BJ (cell line): ENCODE measurements at places on chromosomes 1 and 21.

DNA sequence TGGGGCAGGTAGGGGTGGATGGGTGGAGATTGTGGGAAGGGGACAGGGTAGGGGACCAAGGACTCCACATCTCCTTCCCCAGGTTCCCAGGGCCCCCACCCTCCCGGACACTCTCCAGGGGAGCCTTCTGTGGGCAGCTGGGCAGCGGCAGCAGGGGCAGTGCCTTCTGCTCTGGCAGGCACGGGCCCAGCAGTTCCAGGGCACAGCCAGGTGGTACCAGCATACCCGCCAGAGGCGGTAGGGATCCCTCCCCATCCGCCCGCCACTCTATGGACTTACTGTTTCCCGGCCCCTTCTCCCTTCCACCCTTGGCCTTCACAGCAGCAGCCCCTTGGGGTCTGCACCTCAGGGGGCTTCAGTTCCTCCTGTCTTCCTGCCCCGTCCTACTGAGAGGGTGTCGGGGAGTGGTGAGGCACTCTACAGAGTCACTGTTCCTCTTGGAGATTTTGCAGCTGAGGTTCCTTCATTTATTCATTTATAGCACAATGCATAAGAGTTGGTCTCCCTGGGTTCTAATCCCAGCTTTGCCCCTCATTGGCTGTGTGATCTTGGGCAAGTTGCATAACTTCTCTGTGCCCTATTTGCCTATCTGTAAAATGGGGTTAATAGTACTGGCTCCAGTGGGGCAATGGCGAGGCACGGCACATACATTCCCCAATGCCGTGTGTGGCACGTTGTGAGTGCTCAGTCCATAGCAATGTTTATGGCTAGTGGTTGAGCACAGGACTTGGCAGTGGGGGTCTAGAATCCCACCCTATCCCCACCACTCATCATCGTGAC, 17.0 kb downstream of the C1orf167 start:
- no peak for DNase-seq

DNA sequence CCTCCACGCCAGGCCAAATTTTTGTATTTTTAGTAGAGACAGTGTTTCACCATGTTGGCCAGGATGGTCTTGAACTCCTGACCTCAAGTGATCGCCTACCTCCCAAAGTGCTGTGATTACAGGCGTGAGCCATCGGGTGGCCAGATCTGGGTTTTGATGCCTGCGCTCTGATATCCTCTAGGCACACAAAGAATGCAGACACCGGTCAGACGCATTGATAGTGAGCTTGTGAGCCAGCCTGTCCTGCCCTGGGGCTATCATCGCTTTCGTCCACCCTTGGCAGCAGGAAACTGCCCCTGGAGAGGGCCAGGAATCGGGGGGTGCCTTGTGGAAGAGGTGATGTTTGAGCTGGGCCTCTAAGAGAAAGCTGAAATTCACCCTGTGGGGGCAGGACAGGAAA, 4.0 kb downstream of the FBLIM1 start:
- DNase-seq, result no peak

DNA sequence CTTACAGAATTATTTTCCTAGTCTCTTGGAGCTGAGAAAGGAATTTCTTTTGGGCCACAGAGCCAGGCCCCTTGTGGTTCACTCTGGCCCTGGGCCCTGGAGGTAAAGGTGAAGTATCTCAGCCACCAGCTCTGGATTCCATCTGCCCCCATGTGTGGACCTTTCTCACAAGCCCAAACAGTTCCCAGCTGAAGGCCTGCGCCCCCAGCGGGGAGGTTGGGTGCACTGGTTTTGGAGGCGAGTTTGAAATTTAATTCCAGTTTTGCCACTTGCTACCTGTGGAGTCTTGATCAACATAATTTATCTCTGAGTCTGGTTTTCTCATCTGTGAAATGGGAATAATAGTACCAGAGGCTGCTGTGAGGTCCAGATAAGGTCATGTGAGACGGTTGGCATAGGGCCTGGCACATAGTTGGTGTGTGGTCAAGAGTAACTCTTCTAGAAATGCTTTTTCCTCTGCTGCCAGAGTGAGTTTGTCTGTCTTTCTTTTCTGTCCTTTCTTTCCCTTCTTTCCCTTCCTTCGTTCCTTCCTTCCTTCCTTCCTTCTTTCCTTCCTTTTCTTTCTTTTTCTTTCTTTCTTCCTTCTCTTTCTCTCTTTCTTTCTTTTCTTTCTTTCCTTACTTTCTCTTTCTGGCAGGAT, 6.1 kb downstream of the AGTRAP start:
- no peak for DNase-seq

DNA sequence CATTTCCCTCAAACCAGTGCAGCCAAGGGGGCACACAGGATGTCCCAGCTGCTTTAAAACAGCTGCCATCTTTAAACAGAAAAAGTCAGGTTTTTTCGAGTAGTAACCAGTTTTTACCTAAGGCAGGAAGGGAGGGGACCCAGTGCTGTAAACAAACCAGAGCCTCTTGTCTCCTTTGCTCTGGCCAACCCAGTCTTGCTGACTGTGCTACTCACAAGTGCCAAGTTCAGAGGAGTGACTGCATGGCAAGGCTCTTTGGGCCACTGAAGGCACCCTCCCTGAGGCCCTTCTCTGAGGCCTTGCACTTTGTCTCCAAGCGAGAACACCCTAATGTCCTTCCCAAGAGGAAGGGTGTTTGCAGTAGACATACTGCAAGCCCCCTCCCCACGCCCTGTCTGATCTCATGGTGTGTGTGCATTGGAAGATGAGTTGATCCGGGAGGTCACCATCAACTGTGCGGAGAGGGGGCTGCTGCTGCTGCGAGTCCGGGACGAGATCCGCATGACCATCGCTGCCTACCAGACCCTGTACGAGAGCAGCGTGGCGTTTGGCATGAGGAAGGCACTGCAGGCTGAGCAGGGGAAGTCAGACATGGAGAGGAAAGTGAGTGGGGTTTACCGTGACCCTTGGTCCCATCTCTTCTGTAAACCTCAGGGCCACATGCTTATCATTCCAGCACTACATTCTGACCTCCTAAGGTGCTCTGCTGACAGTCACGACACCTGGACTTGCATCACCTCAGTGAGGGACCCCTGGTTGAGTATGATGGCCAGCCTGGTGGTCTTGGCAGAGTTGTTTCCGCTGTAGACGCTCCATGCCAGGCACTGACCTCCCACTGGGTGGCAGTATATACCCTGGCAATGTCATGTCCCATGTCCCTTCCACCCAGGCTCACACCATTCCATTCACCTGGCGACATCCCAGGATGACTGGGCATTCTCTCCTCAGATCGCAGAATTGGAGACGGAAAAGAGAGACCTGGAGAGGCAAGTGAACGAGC, 4.7 kb downstream of the DNALI1 start:
- no peak for DNase-seq

DNA sequence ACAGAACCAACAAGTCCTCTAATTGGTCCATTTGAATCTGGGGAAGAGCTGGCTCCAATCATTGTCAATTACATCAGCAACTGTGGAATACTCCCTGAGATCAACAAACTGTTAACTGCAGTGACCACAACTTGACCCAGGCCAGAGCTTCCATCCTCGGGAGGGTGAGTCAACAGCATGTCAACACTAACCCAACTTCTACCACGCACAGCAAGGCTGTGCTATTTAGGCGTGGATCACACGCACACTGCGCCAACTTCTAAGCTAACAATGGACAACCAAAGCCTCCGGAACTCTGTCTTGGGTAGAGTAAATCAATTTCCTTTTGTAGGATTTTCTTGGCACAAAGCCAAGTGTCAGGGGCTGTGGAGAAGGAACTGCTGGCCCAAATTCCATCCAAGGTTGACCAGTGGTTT, 30.4 kb downstream of the APP start:
- DNase-seq, result peak; percentile 85

DNA sequence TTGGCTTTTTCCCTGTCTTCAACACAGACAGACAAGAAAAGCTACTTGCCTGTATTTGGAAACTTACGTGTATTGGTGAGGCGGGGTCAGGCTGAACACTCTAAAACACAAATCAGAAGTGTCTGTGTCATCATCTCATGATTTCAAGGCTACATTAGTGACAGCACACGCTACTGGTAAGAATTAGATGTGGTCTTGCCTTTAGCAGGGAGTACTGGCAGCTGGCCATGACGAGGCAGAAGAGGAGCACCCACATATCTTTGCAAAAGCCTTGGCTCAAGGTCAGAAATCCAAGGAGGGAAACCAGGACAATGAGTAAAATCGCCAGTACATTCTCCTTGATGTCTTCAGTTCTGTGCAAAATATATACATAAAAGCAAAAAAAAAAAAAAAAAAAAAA, 77.7 kb downstream of the PCNX2 start:
- DNase-seq, result no peak

DNA sequence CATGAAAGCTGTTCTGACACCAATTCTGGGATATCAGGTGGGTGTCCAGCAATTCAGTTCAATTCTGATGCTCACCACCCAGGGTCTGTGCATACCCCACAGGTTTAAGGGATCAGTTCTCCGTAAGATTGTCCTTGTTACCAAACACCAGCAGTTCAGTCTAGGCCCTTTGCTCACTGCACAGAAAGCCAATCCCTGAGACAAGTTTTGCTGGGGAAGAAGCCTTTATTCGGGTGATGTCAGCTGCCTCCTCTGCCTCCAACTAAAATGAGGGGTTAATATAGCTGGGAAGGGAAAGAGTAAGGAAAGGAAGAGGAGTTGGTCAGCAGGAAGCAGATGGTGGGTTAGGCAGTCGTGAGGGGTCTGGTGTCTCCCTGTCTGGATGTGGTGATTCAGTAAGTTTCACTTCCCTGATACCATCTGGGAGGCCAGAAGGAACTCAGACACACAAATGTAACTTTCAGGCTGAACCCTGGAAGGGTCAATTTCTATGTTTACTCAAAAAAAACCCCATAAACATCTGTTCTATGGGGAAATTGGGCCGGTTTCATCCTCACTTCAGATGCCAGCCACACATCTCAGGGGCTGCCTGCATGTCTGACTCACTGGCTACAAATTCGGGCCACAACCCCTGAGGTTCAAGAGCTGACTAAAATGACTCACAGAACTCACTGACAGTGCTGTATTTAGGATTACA, 83.3 kb upstream of the PGBD5 start:
- DNase-seq, result peak; percentile 56

DNA sequence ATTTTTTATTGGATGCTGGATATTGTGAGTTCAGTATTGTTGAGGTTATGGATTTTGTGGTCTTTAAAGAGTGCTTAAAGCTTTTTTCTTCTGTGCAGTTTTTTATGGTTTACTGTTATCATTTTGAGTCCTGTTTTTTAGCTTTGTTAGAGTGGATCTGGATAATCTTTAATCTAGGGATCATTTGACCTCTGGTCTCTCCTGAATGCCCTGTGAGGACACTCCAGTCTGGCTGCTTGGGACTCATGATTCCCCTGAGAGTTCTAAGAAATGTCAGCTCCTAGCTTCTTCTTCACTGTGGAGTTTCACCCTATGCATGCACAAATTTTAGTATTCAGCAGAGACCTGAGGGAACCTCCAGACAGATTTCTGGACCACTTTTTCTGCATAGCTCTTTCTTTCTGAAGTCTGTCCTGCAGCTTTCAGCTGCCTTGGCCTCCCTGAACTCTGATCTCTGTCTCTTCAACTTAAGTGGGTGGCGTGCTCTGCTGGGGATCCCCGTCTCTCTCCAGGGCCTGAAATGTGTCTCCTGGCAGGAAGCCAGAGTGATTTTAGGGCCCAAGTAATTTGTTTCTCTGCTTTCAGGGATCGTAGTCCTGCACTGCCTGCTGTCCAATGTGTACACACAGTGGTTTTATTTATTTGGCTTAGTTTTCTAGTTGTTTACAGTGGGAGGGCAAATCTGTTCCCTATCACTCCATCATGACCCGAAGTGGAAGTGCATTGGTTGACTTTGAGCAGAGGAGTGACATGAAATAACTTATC, 14.7 kb downstream of the PEX14 start:
- no peak for DNase-seq

- no peak for DNase-seq
These were observed 11.3 kb downstream of the CDK18 start for GRCh38 chr1:205515781-205516253.

DNA sequence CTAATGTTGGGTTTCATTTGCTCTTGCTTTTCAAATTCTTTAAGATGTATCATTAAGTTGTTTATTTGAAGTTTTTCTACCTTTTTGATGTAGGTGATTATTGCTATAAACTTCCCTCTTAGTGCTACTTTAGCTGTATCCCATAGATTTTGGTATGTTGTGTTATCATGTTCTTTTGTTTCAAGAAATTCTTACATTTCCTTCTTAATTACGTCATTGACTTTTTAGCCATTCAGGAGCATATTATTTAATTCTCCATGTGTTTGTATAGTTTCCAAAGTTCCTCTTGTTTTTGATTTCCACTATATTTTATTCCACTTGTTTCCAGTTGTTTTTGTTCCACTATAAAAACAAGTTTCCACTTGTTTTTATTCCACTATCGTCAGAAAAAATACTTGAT, 15.0 kb downstream of the GPR88 start:
- DNase-seq, result no peak

DNA sequence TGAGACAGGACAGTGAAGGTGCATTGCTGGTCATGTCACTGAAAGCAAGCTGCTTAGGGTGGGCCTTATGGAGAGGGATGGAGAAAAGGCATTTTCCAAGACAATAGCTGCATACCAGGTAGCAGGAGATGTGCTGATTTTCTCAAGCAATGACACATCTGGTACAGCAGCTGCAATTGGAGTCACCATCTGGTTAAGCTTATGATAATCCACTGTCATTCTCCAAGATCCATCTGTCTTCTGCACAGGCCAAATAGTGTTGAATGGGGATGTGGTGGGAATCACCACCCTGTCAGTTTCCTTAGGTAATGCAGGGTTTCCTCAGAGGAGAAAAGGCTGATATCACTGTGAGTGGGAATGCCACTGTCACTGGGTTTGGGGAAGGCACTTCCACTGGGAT, 54.6 kb downstream of the ADSS2 start:
- DNase-seq, result no peak

GRCh38 chr21:38475519-38475918, 22.8 kb downstream of the ERG start:
- DNase-seq, result no peak

GRCh38 chr1:184199438-184200085, 148.0 kb downstream of the TSEN15 start:
- peak; percentile 21 for DNase-seq

DNA sequence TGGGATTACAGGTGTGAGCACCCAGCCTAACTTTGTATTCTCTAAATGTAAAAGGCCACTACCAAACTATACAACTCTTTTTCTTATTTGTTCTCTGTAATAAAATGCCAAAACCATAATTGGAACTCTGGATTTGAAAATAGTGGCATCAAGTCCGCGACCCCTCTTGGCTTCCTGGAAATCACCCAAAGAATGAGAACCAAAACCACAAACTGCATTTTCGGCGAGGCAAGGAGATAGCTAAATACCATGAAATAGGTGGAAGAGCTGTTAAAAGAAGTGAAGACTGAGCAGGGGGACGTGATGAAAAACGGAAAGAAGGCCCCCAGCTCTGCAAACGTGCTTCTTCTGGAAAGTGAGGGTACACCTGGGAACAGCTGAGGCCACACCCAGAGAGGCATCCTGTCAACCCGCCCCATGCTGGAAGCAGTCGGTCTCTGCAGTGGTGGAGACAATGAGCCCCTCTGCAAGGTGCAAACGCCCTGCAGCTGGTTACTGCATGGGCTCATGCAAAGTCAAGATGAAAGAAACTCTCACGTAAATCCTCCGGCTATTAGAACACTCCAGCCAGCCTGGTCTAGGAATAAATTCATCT, 22.5 kb downstream of the VPS26C start:
- DNase-seq, result no peak

- no peak for DNase-seq
These were observed 49.4 kb downstream of the NFIA start for GRCh38 chr1:61131716-61132115.

- no peak for DNase-seq
These were observed 6.4 kb downstream of the LAMB3 start for GRCh38 chr1:209645574-209646452.

- DNase-seq, result no peak
These were observed 34.2 kb downstream of the NEK2 start for GRCh38 chr1:211641044-211641800.
